SJSA1 (cell line): ENCODE measurements at places on chromosomes 3 and 15. TPM values are rescaled to one million over a fixed set of nuclear protein-coding genes. Genes with fewer than 3 reads are reported as not detected.

The FSD2 gene
- total RNA-seq = not detected in 2 replicates

The PLA2G4B gene
- 2.2 and 2.7 TPM in 2 replicates for total RNA-seq

The CHRNA3 gene
- total RNA-seq = not detected in 2 replicates

The NRROS gene
- 0.11 TPM in 1 of 2 replicates, not detected in the other for total RNA-seq

The SLC22A14 gene
- not detected in 2 replicates for total RNA-seq

The WDR93 gene
- total RNA-seq = 0.05 TPM in 1 of 2 replicates, not detected in the other

The SHC4 gene
- 1.0 and 2.9 TPM in 2 replicates for total RNA-seq

The ALS2CL gene
- 0.37 TPM in 1 of 2 replicates, not detected in the other for total RNA-seq

The ROBO1 gene
- 25.4 and 38.9 TPM in 2 replicates for total RNA-seq

The DZIP1L gene
- total RNA-seq = 18.1 and 24.0 TPM in 2 replicates

GRCh38 chr3:193665370-193665989, 72.5 kb downstream of the OPA1 start:
- peak; percentile 6 for DNase-seq

GRCh38 chr3:181313335-181313734, 323.8 kb upstream of the DNAJC19 start:
- no peak for DNase-seq

DNA sequence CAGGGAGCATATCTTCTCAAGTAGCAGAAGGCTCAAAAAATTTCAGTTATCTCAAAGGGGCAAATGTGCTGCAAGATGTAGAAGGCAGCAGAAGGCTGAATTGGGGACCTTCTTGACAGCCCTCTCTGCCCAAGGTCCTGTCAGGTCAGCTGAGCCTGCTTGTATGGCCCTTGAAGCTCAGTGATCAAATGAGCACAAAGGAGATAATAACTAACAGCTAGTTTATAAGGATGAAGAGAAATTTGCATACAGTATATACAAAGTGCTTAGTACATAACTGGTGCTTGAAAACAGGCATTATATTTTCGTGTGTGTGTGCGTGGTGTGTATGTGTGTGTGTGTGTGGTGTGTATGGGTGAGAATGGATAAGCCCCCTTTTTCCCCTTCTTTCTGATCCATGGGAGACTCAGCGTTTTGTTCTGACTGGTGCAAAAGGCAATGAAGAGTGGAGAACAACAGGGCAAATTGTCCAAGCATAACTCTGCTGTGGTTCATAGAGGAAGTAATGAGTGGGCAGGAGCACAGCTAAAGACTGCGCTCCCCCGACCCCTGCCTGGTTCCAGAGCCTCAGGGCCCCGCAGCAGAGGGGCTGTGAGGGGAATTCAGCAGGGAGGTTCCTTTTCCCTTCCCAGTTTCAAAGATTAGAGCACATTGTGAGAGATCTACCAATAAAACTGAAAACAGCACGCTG, 356.8 kb upstream of the NR2F2 start:
- no peak for DNase-seq

GRCh38 chr3:162978136-162978535, 1481.5 kb downstream of the OTOL1 start:
- DNase-seq = no peak

GRCh38 chr3:127688416-127689265, 15.9 kb downstream of the ABTB1 start:
- DNase-seq = no peak

DNA sequence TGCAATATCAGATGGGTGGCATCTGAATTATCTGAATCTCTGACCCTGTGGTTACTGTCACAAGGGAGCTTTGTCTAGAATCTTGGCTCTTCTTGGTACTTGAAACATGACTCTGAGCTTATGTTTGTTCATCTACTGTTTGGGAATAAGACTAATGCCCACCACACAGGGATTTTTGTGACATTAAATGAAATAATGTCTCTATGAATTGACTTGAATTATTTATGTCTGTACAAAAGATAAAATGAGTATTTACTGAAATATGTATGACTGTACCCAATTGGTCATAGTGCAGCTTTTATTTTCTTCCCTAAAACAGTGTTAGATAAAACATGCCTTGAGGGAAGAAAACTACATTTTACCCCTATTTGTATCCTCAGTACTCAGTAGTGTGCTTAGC, 87.9 kb upstream of the ZPLD1 start:
- no peak for DNase-seq

- no peak for DNase-seq
Measured at GRCh38 chr15:34065261-34065660, 26.3 kb upstream of the AVEN start.

GRCh38 chr3:39501968-39502837, 34.7 kb downstream of the MOBP start:
- no peak for DNase-seq

DNA sequence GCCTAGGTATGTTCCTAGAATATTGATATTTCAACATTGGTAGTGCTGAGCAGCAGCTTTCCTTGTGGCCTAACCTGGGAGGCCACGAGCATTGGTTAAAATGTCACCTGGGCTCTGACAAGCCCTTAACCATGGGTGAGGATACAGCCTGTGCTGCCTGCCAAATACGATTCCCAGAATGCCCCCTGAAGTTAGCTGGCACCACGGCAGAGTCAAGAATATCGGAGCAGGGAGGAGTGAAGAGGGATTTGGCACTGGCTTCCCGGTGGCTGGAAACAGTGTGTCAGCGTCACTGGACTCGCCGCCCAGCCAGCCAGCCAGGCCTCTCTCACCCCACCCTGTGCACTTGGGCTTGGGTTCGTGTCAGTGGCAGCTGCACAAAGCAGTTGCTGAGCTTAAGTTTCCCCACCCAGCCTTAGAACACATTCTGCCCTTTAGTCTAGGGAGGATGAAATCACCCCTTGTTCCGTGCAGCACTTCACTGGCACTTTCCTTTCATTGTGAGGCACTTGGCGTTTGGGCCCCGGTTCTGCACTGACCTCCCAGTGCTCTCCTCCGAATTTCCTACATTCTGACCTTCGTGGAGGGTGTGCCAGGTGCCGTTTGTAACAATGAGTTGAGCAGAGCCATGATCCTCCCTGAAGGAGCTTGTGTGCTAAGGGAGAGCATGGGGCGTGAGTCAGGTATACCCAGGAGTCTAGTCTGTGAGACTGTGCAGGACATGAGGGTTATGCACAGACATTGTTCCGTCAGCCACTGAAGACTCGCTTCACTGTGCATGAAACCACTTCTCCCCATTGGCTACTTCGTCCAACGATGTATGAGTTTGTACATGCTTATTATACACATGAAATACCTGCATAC, 152.8 kb upstream of the BHLHE40 start:
- DNase-seq = no peak
